ENCODE measurements at places on chromosomes 16 and 17.

- DNase-seq = no peak
Observed at GRCh38 chr16:1612320-1613111, at the start of gene CRAMP1. CRAMP1 (plus strand) TSS chr16:1612360; CDS start chr16:1614640, 2,280 bp downstream.

DNA sequence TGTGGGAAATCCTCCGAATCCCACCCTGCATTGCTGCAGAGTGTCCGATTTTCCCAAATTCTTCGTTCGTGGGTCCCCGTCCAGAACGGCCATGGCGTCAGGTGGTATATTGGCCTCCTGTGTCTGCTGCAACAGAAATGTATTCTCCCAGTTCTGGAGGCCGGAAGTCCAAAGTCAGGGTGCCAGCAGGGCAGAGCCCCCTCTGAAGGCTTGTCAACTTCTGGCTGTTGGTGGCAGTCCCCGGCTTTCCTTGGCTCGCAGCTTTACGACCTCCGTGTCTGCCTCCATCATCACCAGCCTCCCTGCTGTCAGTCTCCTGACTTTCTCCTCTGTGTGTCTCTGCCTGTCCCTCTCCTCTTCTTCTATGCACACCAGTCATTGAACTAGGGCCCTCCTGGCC lies 142.1 kb upstream of the FOXF1 start:
- DNase-seq = no peak

GRCh38 chr17:2157675-2158395 lies 102.9 kb downstream of the HIC1 start:
- DNase-seq = no peak

GRCh38 chr16:35689764-35690163 lies 2230.4 kb downstream of the TP53TG3F start:
- DNase-seq = no peak

DNA sequence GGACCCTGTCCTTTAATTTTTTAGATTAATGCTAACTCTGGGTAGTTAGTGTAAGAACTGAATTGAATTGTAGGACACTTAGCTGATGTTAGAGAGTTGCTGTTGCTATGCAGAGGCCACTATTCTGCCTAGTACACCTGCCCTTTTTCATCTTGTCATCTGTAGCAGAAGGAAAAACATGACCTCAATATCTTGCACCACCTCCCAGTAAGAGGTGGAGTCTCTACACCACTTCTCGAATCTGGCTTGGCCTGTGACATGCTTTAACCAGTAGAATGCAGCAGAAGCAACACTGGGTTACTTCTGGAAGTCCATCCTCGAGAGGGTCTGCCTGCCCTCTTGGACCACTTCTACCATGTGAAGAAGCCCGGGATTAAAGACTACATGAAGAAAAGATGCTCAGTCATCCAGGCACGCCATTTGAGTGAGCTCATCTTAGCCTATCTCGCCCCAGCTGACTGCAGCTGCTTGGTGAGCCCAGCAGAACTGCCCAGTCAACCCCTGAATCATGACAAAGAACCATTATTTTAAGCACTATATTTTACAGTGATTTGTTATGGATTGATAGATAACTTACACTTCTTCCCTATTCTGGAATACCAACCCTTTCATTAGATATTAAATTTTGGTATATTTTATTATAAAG lies 153.5 kb downstream of the MYO1D start:
- DNase-seq = peak; percentile 21

- peak; percentile 92 for DNase-seq
Observed at GRCh38 chr16:85037050-85037410, 9.4 kb downstream of the KIAA0513 start.

GRCh38 chr17:31309556-31309955 lies 4.3 kb downstream of the EVI2B start:
- DNase-seq = no peak

DNA sequence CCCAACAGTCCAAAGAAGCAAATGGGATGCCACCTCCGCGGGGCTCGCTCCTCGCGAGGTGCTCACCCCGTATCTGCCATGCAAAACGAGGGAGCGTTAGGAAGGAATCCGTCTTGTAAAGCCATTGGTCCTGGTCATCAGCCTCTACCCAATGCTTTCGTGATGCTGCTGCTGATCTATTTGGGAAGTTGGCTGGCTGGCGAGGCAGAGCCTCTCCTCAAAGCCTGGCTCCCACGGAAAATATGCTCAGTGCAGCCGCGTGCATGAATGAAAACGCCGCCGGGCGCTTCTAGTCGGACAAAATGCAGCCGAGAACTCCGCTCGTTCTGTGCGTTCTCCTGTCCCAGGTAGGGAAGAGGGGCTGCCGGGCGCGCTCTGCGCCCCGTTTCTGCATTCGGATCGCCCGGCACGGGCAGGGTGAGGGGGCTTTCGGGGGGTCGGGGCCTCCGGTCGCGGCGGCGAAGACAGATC lies at the start of gene CDH13:
Gene CDH13, plus strand, starts transcription at position 179 of the 471 bp plus-strand sequence.
- DNase-seq = no peak

GRCh38 chr16:6016530-6017184 lies 919.1 kb upstream of the EEF2KMT start:
- DNase-seq = peak; percentile 15

GRCh38 chr16:30787613-30788378 lies 791 bp upstream of the ZNF629 start:
- DNase-seq = no peak

- DNase-seq = no peak
Observed at GRCh38 chr17:57328109-57328882, 72.0 kb downstream of the MSI2 start.

GRCh38 chr17:73133911-73134649 lies 30.7 kb upstream of the SSTR2 start:
- no peak for DNase-seq

DNA sequence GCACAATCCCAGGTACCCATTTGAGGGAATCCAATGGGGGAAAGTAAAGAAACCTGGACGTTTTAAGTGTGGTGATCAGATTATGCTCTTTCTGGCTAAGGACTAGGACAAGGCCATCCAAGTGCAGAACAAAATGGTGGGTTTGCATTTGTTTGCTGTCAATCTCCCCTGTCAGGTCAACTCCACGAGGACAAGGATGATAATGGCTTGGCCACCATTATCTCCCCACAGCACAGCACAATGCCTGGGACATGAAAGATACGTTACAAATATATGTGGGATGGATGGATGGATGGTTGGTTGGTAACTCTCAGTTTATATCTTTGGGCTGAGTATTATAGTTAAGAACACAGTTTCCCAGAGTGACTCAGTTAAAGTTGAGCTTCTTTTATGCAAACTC lies 526.9 kb downstream of the NPIPA7 start:
- no peak for DNase-seq

DNA sequence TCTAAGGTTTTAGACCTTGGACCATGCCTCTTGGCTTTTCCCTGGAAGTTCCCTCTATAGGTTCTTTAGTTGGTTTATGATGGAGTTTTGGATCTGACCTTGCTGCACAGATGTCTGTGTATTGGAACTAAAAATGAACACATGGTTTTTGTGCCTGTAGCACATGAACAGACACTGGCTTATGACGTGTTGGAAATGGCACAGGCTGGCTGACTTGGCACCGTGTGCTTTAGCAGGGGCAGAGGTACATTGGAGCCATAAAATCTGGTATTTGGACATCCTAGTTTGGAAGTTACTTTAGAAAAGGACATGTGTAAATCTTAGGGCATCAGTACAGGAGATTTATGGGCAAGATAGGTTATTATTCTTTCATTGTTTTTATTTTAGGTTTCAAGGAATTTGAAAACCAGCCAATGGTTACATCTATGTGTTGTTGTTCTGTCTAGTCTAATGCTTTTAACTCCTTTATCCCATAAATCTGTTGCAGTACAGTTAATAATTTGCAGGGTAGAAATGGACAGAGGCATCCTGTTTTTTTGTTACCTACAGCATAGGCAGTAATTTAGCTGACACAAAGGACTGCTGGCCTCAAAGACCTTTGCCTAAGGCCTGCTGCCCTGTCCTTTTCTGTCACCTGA lies 6.0 kb downstream of the SOCS7 start:
- no peak for DNase-seq

DNA sequence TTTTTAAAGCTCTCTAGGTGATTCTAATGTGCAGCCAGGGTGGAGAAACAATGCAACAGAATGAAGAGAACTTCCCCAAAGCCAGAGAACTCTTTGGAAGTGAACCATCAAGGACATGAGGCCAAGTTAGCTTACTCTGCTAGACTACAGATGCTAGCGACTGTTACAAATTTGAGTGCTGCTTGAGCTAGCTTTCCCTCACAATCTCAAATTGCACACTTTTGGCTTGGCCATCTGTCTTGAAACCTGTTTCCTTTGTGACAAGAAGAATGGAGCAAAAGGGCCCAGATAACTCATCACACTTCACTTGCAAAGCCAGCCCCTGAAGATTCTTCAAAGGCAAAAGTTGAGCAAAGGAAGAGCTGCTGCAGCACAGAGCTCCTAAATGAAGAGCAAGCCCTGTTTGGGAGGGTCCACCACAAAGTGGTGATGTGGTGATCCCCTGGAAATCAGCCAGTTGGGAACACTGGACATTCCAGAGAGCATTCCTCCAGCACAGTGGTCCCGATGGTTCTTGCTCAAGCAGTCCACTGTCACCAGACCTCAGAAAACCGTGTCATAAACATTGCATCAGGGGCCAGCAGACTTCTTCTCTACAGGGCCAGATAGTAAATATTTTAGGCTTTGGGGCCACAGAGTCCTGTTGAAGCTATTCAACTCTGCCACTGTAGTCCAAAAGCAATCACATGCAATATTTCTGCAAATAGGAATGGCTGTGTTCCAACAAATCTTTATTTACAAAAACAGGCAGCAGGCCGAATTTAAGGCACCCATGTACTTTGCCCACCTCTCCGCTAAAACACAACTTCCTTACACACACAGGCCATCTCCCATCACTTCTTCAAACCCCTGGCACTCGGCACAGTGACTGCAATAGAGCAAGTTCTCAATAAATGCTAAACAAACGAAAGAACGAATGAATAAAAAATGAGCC lies 21.2 kb downstream of the SLC39A11 start:
- DNase-seq = no peak

DNA sequence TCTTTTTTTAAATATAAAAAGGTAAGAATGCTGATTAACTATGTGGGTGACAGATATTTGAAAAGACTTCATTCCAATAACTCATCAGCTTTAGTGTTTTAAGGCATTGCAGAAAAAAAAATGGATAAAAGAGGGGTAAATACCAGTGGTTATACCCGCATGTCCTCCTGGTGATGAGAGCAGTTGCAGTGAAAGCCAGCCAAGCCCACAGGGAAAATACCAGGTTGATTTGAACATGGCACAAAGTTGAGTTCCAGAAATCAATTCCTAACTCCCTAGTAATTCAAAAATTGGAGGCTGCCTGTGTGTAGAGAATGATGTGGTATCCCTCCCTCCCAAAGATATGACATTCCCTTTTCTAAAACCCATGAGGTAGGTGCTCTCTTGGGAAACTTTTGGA lies 453.2 kb upstream of the SOX9 start:
- DNase-seq = no peak

GRCh38 chr17:81514739-81515529 lies 2.3 kb upstream of the ACTG1 start:
- peak; percentile 69 for DNase-seq

DNA sequence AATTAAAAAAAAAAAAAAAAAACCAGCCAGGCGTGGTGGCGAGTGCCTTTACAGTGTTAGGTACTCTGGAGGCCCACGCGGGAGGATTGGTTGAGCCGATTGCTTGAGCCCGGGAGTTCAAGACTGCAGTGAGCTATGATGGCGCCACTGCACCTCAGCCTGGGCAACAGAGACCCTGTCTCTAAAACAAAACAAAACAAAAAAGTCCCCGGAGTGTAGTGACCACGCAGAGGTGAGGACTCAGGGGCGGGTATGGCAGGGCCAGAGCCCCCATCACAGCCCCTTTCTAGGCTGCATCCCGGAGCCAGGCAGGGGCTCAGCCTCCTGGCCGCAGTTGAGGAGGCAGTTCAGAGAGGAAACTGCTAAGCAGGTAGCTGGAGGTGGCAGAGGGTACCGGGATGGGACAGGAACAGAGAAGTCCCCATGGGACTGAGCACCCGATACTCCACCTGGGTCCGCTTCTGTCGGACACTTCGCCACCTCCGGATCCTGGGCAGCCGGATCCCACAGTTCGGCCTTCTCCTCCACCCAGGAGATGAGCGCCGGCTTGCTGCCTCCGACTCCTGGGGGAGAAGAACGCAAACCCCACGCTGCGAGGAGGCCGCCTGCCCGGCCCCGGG lies 800 bp downstream of the ZNF747 start:
- no peak for DNase-seq

DNA sequence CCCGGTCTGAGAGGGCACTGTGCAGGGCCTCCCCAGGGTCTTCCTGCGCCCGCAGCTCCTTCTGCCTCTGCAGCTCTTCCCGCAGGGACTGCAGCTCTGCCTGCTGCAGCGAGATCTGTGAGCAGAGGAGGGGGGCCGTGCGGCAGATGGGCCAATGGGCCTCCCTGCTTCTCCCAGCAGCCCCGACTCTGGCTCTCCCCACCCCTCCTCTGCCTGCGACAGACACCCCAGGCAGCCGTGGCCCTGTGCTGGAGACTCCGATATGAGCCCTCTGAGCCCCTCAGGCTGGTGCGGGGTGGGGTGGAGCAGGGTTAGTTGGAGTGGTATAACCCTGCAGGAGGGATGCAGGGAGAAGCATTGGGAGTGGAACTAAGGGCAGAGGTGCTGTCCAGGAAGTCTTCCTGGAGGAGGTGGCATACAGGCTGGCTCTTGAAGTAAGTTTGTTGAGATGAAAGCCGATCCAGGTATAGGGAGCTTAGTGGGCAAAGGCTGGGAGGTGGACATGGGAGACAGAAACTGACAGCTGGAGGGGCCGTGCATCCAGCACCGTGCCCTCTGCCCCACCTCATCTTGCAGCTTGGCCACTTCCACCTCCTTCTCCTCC lies 5.0 kb downstream of the THOC6 start:
- no peak for DNase-seq

GRCh38 chr16:70437017-70437581 lies 1.8 kb downstream of the ST3GAL2 start:
- peak; percentile 95 for DNase-seq

DNA sequence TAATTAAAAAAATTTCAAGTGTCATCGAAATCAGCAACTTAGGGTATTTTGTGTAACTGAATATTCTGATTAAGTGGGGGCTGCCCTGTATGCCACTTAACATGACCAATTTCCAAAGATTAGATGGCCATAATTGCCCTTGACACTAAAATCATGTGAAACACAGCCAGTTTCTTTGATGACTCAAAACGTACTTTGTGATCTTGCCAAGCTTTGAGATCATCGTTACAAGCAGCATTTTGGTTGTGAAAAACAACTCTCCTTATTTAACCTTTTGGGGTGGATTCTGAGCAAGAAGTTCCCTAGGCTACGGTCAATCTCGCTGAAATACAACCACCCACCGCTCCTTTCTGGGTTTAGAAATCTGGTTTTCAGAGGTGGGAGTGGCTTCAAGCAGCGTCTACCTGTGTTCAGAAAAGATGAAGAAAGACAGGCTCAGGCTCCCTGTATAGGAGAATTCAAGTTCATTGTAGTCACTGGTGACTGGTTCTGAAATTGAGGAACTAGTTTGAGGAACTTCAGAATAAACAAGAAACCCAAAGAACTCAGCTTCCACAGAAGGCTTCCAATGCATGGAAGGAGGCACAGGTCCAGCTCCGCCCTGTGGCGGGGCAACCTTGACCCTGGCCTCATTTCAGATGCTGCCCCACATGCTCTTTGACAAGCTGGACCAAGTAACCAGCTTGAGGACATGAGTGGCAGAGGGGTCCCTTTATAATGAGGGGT lies 9.4 kb downstream of the MAP3K14 start:
- DNase-seq = peak; percentile 89
